CD4-positive, alpha-beta T cell treated with Interferon gamma for 1 hour (primary cell): ENCODE measurements at places on chromosomes 1 and 21.

DNA sequence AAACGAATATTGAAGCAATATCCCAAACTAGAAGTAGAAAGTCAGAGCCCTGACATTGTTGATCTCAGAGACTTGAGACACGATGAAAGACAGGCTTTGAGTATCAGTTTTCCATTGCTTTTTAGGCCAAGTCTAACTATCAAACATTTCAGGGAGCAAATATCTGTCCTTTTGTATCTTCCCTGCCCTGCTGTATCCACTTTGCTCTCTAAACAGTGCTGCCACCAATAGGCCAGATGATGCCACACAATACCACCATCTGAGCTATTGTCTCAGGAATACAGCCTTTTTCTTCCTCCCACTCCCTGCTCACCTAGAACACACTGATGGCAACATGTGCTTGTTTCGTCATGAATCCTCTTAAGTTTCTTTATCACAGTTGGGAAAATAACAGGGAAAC, 62.6 kb upstream of the SPAG17 start:
- DNase-seq: no peak

GRCh38 chr1:180397175-180397574, 105.2 kb downstream of the ACBD6 start:
- no peak for DNase-seq

DNA sequence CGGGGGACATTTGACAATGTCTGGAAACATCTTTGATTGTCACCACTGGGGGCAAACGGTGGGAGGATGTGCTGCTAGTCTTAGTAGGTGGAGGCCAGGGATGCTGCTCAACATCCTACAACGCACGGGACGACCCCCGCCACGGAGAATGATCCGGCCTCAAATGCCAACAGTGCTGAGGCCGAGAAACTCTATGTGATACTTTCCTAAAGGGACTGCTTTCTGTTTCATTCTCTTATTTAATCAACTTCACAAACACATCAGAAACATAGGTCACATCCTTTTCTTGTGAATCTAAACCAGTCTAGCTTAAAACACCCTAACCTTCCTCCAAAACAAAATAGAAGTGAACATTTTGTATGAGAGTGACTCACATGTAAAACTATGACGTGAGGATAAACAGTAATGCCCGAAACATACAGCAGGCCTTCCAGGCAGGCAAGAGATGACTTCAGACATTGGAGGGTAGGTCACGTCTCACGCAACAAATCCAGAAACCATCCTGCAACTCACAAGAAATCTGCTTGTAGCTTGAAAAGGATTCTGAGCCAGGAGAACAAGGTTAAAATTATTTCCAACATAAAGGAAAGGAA, 37.2 kb upstream of the ETS2 start:
- no peak for DNase-seq

DNA sequence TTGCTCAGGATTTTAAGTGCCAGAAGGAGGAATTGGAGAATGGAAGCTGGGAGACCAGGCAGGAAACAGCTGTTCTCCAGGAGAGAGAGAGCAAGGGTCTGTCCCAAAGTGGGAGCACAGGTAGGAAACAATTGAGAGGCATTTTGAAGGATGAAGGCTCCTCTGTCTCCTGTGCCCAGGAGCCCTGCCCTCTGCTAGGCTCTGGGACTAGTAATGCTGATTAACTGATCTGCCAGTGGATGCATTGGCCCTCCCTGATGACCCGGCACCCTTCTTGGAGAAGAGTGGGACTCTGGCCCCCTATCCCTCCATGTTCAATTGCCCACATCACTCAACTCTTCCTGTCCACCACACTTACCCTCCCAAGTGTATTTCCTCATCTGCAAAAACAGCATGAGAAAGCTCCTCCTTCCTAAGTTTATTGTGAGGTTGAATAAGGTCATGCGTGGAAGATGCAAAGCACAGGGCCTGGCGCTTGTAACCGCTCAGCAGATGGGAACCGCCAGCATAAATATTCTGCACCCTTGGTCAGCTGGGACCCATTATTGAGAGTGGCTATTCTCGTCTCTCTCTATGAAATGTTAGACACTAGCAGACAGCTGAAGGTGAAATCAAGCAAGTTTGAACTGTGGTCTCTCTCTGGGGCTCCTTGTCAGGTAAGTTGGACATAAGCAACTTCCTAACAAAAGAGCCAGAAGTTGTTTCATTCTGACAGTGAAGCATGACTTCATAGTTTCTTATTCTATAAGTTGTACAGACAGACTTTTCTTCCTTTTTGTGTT, 63.0 kb upstream of the ANGPTL1 start:
- DNase-seq: no peak

- DNase-seq: no peak
Observed at GRCh38 chr1:209849388-209849787, 21.6 kb downstream of the UTP25 start.

DNA sequence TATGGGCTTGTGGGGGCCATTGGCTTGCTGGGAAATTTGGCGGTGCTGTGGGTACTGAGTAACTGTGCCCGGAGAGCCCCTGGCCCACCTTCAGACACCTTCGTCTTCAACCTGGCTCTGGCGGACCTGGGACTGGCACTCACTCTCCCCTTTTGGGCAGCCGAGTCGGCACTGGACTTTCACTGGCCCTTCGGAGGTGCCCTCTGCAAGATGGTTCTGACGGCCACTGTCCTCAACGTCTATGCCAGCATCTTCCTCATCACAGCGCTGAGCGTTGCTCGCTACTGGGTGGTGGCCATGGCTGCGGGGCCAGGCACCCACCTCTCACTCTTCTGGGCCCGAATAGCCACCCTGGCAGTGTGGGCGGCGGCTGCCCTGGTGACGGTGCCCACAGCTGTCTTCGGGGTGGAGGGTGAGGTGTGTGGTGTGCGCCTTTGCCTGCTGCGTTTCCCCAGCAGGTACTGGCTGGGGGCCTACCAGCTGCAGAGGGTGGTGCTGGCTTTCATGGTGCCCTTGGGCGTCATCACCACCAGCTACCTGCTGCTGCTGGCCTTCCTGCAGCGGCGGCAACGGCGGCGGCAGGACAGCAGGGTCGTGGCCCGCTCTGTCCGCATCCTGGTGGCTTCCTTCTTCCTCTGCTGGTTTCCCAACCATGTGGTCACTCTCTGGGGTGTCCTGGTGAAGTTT, 550 bp downstream of the RXFP4 start:
- DNase-seq: no peak

GRCh38 chr1:9726905-9727595, 75.5 kb downstream of the PIK3CD start:
- DNase-seq: no peak

DNA sequence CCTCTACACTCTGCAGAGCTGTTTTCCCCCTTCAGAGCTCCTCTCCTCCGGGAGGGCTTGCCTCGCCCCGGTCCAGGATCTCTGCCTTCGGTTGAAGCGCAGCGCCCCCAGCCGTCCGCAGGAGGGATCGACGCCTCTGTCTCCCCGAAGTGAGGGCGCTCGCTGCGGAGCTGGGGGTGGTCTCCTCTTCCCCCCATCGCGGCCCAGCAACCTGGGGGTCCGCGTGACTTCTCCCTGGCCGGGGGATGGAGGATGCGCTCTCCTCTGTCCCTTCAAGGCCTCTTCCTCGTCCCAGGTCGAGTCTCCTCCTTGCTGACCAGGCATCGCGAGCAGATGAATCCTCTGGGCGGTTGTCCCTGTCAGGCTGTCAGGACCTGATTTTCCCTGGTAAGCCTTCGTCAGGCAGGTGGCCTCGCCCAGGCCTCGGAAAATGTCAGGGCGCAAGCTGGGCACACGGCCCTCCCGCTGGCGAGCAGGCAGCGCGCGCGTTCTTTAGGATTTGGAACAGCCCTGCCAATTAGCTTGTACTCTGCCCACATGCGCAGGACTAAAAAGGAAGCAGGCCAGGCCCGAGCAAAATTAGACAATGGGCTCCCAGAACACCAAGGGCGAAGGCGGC, 90.5 kb downstream of the EDEM3 start:
- DNase-seq: peak; percentile 8

DNA sequence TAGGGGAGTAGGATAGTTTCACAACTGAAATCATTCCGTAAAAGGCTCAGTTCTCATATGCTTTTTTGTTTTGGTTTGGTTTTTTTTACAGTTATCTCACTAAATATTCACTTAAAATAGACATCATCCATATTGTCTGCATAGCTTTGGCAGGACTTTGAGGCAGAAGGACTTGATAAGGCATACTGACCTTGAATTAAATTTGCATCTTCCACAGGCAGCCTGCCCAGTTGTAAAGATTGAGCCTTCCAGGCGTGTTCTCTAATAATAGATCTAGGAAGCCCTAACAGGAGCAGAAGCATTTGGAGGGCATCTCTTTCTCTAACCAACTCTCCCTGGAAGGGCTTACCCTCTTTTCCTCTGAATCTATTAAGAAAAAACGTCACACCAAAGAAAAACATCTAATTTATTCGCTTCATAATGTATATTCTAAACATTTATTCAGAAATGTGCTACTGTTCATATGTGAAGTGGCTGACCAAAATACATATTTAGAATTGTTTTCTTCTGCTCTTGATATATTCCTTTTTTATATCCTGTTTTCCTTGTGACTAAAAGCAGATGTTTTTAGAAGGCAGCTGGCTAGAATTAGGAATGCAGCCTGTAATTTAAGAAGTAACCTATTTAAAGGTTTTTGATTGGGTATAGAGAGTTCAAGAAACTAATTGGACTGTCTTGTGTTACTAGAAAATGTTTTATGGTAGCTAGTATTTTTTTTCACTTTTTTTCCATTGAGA, 20.2 kb downstream of the DESI2 start:
- DNase-seq: no peak

DNA sequence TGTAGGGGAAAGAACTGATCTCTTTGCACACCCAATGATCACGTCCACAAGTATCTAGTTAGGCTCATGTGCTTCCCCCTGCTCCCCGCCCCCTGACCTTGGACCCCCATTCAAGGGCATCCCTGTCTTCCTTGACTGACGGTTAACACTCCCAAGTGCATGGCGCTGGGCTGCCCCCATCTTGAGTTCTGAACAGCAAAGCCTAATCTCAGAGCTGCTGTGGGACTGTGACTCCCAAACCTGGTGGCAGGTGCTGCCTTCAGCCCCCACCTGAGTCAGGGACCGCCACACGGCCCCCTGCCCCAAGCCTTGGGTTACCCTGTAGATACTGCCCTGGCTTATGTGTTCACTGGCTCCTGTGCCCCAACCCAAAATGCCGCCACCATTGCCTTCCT, 925 bp downstream of the TNNI1 start:
- no peak for DNase-seq

GRCh38 chr1:232999956-233000625, 49.7 kb downstream of the NTPCR start:
- no peak for DNase-seq

- DNase-seq: no peak
Observed at GRCh38 chr1:214187121-214187900, 93.6 kb upstream of the SMYD2 start.

DNA sequence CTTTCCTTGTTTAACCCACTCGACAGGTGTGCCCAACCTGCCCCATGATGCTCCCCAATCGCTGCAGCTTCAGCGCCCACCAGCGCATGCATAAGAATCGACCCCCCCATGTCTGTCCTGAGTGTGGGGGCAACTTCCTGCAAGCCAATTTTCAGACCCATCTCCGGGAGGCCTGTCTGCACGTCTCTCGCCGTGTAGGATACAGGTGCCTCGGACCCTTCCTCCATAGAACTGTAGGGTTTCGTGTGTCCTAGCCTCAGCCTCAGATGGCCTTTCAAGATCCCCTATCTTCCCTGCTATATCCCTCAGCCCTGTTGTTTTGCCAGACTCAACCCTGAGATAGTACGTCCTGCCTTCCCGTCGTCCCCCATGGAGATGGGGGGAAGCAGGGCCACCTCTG, 6.4 kb downstream of the ZNF687 start:
- DNase-seq: no peak

DNA sequence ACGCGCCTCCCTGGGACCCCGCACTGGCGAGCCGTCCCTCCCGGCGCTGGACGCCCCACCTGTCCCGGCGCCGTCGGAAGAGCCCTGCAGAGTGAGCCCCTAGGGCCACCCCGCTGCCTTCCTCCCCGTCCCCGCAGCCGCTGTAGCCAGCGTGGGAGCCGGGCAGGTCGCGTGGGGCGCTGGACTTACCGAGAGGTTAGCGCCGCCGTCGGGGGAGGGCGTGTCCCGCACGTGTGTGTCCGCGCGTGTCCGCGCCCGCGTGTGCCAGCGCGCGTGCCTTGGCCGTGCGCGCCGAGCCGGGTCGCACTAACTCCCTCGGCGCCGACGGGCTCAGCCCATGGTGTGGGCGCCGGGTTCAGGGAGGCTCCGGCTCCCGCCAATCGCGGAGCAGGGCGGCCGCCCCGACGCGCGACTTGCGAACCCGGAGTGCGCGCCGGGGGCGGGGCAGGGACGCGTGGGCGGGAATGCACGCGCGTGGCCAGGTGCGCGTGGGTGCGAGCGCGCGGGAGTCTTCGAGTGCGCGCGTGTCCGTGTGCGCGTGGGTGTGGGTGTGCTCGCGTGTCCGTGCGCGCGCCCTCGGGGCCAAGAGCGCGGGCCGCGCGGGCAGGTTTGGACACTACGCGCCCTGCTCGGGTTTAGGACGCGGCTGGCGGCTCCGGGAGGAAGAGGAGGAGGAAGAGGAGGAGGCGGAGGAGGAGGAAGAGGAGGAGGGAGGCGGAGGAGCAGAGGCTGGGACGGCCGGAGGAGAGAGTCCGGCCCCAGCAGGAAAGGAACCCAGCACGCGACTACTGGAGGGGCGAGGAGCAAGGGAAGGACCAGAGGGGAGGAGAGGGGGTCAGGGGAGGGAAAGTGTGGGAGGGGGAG, 145.2 kb upstream of the ETS2 start:
- peak; percentile 1 for DNase-seq

GRCh38 chr1:228976316-228976715, 241.0 kb downstream of the RHOU start:
- DNase-seq: no peak

DNA sequence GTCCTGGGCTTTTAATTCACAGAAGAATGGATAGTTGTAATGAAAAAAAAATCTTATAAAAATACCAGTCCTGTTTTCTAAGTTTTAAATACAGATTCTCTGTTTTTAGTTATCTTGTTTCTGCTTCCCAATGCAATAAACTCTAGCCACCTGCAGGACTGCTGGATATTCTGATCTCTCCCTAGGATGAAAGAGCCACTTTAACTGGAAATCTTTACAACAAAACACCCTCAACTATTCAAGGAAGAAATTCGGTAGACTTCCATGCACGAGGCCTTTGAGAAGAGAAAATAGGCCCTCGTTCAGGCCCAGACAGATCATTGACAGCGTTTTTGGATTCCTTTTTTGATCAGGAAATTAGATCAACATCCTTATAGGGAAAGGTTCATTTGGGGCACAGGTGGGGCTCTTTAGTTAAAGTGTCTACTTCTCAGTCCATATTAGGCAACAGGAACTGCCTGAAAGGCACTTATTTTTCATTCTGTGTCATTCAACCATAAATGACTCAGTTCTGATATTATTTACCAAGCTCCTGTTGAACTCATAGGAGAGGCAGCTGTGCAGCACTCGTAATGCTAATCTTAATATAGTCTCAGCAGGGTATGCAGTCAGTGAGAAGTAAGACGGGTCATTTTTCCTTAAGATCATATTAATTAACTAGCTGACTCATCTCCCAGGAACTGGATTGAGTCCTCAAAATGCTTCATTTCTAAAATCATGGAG, 71.1 kb upstream of the ERRFI1 start:
- no peak for DNase-seq
